Bladder microvascular endothelial cell (primary cell): ENCODE measurements at places on chromosomes 2 and 18. TPM values are rescaled to one million over a fixed set of nuclear protein-coding genes. Genes with fewer than 3 reads are reported as not detected.

Gene RAD51AP2
- total RNA-seq, result not detected in 2 replicates

Gene SCG2
- 0.38 TPM in 1 of 2 replicates, not detected in the other for total RNA-seq

Gene ECEL1
- not detected in 2 replicates for total RNA-seq

Gene TEX44
- not detected in 2 replicates for total RNA-seq

Gene MEIS1
- total RNA-seq, result 1.6 and 25.0 TPM in 2 replicates

Gene TAF1B
- 20.9 and 21.8 TPM in 2 replicates for total RNA-seq

Gene USP40
- total RNA-seq, result 14.2 and 35.7 TPM in 2 replicates

Gene TBR1
- total RNA-seq, result under 0.01 TPM in 1 of 2 replicates, not detected in the other

Gene ELOA2
- total RNA-seq, result not detected in 2 replicates

Gene DAPL1
- total RNA-seq, result not detected in 2 replicates
